Stimulated activated CD8-positive, alpha-beta memory T cell treated with anti-CD3 and anti-CD28 coated beads, Interleukin-2, amount 100 ng/mL, for 1 hour (primary cell): ENCODE measurements at places on chromosomes 1 and 21.

DNA sequence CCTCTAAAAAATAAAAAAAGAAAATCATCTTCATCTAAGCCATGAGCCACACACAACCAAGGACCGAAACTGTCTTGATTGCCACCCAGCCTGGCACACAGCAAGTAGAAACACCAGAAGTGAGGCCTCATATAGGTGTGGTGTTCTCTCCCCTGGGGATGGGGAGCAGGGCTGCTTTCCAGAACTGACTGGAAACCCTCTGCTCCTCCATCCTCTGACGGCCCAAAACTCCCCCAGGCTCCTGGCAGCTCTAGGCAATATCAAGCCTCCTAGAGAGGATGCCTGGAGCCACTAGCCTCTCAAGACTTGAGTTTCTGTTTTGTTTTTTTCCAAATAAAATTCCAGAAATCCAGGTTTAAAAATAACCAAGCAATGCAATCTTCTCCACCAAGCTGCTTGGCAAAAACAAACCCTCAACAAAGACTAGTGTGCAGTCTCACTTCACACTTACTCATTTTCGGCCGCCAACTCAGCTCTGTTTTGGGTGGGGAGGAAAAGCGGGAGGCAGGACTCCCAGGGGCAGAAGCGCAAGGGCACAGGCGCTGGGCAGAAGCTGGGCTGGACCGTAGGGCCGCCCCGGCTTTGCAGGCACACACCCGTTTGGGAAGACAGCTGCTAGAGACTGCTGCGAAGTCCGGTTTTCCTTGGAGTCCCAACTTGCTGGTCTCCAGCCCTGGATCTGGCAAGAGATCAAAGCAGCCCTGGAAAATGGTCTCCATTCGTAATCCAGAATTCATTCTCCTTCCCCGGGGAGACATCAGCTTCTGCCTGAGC lies 78.2 kb upstream of the CAPZB start:
- DNase-seq = no peak

- DNase-seq = no peak
These were observed 74.4 kb downstream of the SCMH1 start for GRCh38 chr1:41167667-41168066.

DNA sequence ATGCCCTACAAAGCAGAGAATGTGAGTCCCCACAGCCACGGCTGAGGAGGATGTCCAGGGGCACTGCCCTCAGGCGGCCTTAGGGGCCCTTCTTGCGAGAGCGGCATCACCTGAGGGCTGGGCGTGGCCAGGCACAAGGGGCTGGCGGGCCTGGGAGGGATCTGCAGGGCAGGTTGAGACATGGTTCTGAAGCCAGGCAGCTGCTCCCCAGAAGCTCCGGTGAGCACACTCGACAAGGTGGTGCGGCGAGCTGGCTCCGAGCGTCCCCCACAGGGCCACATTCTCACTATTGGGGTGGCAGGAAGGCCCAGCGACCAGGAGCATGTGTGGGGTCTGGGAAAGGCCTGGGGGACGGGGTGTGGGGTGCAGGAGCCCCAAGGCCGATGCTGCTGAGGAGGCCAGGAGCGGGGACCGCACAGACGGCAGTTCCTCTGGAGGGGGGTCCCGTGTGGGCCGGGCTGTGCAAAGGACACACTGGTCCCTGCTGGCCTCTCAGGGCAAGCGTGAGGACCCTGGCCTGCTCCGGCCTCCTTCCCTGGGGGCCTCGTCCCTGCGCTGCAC lies 47.2 kb downstream of the MORN1 start:
- DNase-seq = no peak

- no peak for DNase-seq
These were observed 93.6 kb downstream of the SNRPE start for GRCh38 chr1:203954788-203955552.

DNA sequence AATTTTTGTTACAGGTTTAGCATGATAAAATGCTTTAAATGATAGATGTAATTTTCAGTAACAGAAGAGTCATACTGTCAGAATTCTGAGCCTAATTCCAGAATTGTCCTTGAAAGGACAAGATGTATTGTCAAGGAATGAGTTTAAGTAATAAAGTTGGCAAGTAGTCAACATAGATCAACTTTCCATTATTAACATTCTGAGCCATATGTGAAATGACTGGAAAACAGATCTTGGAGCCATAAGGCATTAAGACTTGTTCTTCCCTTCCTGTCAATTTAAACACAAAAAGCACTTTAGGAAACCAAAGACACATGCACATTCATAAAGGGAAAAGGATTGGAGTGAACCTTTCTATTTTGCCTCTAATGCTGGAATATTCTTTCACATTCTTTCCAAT lies 107.0 kb downstream of the ODF2L start:
- no peak for DNase-seq

GRCh38 chr1:24930260-24931145 lies at the start of gene RUNX3:
RUNX3 (minus strand) TSS chr1:24930276; CDS start chr1:24929868, 408 bp downstream.
- peak; percentile 85 for DNase-seq
